Dermis microvascular lymphatic vessel endothelial cell (primary cell): ENCODE measurements at places on chromosomes 12 and 14. TPM values are rescaled to one million over a fixed set of nuclear protein-coding genes. Genes with fewer than 3 reads are reported as not detected.

The LRP6 gene
- total RNA-seq = 36.2 and 59.9 TPM in 2 replicates

The MMP19 gene
- total RNA-seq = 0.51 and 0.63 TPM in 2 replicates

The TESPA1 gene
- total RNA-seq = not detected in 2 replicates

The MBIP gene
- 5.4 and 5.6 TPM in 2 replicates for total RNA-seq

GRCh38 chr14:70641548-70642302 lies at the start of gene TTC9:
Gene TTC9, plus strand, starts transcription at chr14:70641916. Its CDS starts 214 bp downstream, at chr14:70642130.
- no peak for DNase-seq

DNA sequence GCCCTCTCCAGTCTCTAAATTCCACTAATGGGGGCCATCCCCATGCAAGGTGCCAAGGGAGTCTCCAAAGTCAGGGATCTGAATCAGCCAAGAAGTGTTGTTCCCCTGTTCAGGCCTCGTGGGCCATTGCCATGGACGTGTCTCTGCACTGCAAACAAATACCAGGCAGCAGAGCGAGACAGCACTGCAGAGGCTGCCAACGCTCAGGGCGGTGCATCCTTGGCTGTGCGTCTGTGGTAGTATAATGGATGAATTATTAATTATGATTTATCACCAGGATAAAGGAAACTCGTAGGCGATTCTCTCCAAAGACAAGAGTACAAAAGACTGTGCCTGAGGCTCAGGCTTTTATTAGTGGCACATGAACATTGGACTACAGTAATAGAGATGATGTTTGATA lies 122.3 kb upstream of the NTF3 start:
- DNase-seq = no peak

DNA sequence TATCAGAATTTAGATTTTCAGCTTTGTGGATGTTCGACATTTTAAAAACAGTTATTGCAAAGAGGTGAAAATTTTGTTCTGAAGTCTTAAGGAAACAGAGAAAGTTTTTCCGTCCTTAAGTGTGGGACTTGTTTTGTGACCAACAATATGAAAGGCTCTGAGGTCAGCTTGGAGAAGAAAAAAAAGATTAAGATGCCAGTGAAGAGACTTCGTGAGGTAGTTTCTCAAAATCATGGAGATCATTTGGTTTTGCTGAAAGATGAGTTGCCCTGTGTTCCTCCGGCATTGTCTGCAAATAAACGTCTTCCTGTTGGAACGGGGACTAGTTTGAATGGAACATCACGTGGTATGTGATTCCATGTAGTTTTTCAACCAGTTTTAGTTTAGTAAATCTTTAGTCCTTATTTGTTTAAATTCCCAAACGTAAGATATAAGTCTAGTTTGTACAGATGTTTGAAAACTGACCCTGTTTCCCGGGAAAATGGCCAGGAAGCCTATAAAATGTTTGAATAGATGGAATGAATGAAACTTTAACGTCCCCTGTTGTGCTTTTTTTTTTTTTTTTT lies 682 bp downstream of the KIAA0586 start:
- peak; percentile 44 for DNase-seq

GRCh38 chr12:94169495-94169894 lies 21.1 kb downstream of the PLXNC1 start:
- DNase-seq = no peak

DNA sequence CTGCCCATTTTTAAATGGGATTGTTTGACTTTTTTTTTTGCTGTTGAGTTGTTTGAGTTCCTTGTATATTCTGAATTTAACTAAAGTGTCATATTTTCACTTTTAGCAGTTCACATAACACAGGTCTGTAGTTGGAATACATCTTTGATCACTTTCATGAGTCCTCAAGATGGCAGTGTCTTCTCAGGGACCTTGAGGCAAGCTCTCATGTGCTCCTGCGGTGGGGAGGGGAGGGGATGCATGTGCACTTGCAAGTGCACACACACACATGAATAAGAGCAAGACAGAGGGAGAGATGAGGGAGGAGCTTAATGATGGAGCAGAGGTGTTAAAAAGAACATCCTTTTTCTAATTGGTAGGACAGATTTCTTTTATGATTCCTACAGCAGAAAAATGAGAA lies 291.4 kb upstream of the OR4E1 start:
- DNase-seq = no peak

GRCh38 chr14:39469094-39469710 lies 37.0 kb upstream of the FBXO33 start:
- DNase-seq = peak; percentile 34

DNA sequence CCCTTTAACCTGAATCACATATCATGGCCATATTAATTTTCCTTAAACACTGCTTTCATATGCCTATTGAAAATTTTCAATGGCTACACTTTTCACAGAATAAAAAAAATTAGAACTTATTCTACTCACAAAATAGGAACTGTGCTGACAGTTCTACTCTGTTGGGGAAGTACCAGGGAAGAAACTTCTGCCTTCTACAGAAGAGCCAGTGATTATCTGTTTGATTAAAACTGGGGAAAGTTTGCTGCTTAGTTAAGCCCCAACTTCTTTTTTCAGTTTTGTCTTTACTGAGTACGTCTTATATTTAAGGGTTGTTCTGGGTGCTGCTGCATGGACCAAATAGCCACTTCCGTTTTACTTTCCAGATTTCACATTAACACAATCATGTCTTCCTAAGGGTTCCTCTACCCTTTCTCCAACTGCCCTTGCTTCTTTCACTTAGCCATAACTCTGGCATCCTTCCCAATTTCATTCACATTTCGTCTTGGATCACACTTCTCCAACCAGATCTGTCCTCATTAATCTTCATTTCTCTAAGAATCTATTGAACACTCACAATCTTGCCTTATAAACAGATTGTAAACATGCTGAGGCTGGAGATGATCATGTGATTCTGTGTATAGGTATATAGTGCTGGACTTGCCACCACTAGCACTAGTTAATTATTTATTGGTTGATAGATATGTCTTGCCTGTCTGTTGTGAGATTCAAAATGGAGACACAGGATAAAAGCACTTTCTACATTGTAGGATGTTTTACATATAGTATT lies 1.9 kb upstream of the SEL1L start:
- no peak for DNase-seq

DNA sequence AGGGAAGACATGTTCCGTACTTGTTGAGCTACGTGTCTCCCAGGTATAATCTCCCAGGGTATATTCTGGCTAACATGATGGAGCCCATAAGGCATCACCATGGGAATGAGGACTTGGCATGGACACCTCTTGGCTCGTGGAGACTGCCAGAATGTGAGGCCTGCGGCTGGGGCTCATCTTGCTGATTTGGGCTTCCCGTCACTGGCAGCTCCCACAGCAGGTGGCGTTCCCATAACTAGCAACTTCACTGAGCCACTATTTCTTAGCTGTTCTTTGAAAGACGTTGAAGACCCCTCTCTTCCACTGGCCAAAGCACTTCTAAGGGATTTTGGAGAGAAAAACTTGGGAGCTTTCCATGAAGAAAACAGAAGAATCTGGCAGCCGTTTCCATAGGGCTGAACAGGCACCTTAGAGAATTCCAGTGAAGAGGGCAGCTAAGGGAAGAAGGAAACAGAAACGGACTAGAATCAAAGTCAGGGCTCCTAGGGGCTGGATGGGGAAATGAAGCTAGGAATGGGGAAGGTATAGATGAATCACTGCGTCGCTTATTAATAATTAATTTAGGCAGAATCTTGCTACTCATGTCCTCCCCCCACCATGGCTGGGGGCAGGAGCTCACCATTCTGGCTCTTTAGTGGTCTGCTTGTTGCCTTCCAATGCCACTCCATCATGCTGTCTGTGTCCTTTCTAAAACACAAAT lies 39.7 kb upstream of the FOS start:
- no peak for DNase-seq
